HFF-Myc (cell line): ENCODE measurements at places on chromosomes 4 and X.

GRCh38 chrX:12245650-12246645, 107.7 kb downstream of the FRMPD4 start:
- DNase-seq = no peak

DNA sequence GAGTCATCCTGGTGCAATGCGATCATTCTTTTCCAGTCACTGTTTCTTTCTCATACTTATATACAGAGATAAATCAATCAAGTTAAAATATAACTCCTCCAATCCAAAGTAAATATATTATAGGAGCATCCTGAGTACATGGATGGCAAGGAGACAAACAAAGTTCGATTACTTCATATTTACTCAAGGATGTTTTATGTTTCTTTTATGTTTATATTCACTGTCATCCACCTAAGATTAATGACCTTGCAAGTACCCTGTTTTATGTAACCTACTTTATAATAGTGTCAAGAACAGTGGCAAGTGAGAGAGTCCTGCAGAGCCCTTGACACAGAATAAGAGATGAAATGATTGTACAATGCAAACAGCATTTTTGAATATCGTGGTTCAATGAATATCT, at the start of gene UGT2B11:
Gene UGT2B11, minus strand, starts transcription at position 33 of the 400 bp plus-strand sequence. Its CDS starts 26 bp downstream, at position 7.
- DNase-seq = no peak

- DNase-seq = no peak
Observed at GRCh38 chrX:1453951-1454785, 1.5 kb upstream of the ASMTL start.

- DNase-seq = no peak
Observed at GRCh38 chr4:23680671-23681518, 209.0 kb downstream of the PPARGC1A start.

- DNase-seq = peak; percentile 68
Observed at GRCh38 chr4:147639388-147639787, 22.2 kb downstream of the TMEM184C start.

DNA sequence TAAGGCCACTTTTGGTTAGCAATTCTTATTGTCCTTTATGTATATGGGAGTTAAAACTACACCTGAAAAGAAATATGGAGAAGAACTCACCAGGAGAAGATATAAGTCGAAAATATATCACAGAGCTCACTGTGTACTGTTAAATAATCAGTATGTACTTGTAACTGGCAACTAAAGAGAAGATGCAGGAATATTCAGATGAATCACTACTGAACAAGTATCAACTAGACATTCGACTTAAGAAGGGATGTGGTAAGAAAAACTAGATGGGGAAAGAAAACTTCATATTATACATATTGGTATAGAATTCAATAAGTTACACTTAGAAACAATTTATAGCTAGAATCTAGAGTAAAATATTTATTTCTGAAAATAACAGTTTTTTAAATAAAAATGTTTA, 230.0 kb downstream of the CAMK2D start:
- DNase-seq = no peak

DNA sequence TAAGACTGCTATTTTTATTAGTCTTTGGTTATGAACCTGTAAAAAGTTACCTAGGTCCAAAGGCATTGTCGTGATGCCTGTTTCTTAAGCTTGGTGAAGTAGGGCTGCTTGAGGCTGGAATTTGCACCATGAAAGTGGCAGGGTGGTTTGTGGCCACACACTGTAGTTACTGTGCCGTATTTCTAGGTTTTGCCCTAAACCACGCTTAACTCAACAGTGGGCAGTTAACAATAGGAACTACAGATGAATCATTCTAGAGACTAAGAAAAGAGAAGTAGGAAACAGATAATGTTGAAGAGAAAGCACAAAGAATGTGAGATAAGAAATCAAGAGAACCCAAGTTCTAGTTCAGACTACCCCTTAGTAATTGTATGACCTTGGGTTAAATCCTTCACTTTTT, 11.5 kb downstream of the ETNPPL start:
- DNase-seq = no peak

DNA sequence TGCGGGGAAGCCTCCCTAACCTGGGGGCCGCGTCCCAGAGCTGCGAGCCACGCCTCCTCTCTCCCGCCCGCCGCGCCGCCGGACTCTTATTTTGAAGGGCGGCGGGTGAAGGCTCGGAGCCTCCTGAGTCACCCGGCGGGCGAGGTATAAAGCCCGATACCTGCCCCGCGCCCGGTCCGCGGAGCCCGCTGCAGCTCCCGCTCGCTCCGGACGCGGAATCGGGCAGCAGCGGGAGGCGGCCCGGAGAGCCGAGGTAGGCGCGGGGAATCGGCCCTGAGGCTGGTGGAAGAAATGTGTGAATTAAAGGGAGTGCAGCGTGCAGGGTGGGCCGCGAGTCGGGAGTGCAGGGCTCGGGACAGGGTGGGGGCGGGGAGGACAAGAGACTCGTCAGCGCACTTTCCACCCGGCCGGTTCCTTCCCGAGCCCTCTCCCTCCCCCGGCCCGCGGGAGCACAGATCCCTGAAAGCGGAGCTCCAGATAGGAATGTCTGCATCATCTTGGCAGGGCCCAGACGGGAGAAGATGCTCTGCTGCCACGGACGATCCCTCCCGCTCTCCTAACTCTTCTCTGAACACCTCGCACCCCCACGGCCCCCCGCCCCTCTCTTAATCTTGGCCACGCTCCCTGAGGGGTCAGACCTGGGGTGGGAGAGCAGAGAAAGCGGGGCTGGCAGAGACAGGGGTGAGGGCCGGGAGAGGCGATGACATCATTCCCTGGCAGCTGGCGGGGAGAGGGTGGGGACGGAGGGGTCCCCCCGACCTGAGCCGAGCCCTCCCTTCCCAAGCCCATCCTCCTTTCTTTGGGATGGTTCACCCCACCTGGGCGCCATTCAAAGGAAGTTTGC, 177.9 kb downstream of the CBR4 start:
- DNase-seq = no peak

DNA sequence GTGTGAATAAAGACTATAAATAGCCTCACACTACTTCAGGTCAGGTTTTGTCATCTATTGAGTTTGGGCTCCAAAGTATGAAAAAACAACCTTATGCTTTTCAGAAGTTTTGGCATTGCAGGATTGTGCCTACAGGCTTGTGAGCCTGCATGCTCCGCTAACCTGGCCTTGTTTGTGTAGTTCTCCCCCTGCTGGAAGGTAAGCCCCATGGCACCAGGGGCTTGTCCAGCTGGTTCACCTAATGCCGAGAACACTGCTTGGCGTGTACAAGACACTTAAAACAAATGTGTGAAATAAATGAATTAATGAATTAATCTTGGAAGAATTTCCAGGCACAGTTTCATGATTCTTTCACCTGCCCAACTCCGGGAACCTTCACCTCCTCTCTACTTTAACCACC, 1.8 kb upstream of the HSD17B10 start:
- DNase-seq = no peak
